CD4-positive, alpha-beta T cell treated with Interferon gamma for 1 hour (primary cell): ENCODE measurements at places on chromosomes 4 and X.

DNA sequence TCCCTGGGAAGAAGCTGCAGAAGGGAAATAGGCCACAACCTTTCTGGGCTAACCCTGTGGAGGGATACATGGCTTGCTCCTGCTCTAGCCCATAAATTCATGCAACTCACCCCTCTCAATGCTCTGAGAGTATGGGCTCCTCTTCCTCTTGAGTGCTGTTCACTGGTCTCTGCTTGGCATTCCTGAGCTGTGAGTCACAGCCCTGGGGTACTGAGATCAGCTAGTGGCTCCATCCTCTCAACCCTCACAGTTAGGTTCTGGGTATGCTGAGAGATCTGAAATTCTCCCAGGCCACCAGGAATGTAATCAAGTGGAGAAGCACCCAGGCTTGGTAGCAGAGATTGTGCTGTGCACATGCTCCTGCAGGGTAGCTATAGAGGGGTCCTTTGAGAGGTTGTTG, 60.6 kb upstream of the SPANXN2 start:
- DNase-seq: no peak

DNA sequence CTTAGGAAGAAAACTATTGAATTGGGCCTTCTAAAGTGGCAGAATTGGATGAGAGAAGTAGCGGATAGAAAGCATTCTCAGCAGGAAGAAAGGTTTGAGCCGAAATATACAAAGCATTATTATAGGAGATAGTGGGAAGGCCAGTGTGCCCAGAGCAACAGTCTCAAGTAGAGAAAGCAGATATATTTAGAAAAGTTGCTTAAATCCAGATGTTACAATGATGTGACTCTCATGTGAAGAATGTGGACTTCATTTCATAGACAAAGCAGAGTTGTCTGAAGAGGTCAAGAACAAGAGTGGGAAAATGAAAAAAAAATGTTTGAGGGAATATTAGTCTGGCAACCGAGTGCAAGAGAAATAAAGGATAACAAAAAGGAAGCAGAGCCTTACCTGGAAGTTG, 66.9 kb downstream of the SYNPO2 start:
- no peak for DNase-seq

- DNase-seq: no peak
These were observed 18.9 kb upstream of the SH3KBP1 start for GRCh38 chrX:19906293-19906692.

GRCh38 chrX:15505101-15505500, 4.5 kb downstream of the BMX start:
- DNase-seq: no peak

DNA sequence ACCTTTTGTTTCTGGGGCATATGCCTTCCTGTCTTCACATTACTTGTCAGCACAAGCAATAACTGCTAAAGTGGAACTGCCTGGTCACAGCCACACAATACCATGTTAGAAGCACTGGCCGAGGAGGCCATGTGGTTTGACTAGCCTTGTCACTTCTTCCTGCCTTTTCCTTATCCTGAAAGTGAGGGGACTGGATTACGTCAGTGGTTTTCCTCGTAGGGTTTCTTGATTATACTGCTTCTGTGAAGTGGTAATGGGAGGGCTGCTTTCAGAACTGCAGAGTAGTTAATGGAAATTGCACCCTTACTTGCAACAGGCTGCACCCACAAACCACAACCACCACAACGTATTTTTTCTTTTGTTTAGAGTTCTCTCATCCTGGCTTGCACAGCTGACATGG, 26.6 kb downstream of the ZRSR2 start:
- DNase-seq: peak; percentile 1

GRCh38 chr4:11427121-11427996, 1.3 kb downstream of the HS3ST1 start:
- DNase-seq: no peak

- DNase-seq: peak; percentile 14
These were observed 84.9 kb downstream of the BCOR start for GRCh38 chrX:40012868-40013265.

GRCh38 chr4:137408527-137409177, 123.6 kb downstream of the PCDH18 start:
- no peak for DNase-seq

DNA sequence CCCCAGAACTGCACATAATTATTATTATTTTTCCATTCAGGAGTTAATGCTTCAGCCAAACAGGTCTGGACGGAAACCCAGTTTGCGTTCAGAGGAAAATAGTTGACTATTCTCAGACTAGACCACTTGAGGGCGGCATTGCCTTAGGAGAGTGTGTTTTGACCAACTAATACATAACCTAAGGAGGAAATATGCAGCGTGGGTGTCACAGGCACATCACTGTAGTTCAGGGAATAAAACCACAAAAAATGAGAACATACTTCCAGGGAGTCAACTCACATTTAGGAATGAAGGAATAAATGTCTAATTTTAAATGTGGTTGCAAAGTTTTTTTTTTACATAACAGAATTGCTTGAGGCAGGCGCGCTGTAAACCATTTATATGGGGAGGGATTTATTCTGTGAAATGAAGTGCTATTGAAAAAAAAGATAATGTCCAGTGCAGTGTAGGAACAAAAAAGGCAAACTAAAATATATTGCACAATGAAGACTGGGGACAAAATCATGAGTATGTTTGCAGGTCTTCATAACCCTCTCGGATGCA, 93.3 kb downstream of the SYNPO2 start:
- peak; percentile 30 for DNase-seq

DNA sequence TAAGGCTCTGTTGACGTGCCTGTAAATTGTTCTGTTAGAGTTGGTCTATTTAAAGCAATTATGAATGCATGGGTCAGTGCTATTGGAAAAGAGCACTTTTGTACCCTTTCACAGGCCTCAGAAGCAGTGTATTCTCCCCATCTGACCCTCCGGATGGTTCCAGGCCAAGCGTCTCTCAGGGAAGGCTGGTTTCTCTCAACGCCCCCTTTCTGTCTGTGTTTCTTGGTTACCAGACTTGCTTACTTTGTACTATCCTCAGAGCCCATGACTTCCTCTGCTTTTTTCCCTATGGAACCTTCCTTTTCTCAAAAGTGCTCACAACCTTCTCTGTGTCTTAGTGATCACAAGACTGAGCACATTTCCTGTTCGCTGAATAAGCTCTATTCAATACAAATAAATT, 559.3 kb upstream of the ZFP42 start:
- no peak for DNase-seq

DNA sequence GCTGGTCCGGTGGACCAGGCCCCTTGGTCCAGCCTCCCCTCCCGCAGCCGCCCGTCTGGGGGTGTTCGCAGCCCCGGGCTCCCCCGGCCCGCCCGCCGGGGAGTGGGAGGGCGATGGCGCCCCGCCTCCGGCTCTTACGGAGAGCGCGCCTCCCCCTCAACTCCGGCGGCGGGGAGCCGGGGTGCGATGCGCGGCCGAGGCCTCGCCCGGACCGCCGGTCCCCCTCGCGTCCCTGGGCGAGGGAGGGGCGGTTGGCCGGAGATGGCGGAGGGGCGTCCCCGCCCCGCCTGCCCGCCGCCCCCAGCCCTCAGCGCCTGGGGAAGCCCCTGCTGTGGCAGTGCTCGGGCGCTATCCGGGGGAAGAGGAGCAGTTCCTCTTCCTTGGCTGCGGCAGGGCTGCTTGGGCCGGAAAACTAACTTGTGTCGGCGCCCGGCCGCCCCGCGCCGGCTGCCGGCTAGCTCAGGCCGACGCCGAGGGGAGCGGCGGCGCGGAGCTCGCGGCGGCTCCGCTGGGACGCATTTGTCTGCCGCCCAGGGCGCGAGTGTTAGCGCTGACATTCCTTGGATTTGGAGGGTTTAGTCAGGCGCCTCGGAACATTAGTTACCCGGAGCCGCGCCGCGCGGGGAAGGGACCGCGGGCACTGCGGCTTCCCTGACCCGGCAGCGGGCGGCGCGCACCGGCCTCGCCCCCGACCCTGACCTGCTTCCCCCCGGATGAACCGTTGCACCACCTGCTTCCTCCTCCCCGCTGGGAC, 994 bp downstream of the GALNT7 start:
- peak; percentile 74 for DNase-seq

- DNase-seq: no peak
These were observed 1368.2 kb downstream of the STIM2 start for GRCh38 chr4:28228561-28229491.

GRCh38 chrX:133323431-133323830, 91.9 kb downstream of the GPC4 start:
- DNase-seq: no peak

- no peak for DNase-seq
These were observed 91.9 kb downstream of the TSPAN5 start for GRCh38 chr4:98566361-98567008.

DNA sequence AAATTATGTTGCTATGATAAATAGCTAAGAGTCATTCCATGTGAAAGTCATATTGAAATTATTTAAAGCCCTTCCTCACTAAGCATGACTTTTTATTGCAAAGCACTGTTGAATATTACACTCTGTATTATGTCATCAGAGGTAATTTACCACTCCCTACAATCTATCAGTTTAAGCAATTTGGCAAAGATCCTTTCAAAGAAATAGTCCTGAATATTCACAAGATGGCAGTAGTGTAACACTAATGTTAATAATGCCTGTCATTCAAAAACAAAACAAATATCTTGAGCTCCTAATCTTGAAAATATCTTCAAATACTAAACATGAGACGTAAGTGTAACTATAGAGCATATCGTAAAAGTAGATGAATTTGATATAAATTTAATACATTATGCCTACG, 208.6 kb upstream of the TECRL start:
- DNase-seq: no peak

DNA sequence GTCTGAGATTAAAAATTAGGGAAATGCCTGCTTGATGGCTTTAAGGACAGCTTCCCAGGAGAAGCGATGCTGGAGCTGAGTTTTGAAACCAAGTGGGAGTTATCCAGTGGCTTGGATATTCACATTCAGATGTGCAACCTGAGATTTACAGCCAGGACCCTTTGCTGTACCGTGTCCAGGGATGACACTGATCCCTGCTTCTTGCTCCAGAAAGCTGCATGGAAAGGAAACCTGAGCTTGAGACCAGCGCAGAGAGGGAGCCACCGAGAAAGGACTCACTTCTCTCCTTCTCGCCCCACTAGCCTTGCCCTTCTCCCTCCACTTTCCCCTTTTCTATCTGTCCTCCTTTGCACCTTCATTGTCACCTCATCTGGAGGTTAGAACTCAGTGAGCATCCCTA, 254.5 kb upstream of the PPARGC1A start:
- DNase-seq: no peak

- no peak for DNase-seq
These were observed 114.0 kb upstream of the INPP4B start for GRCh38 chr4:142960126-142960525.

- DNase-seq: no peak
These were observed 284.5 kb upstream of the TRPC5 start for GRCh38 chrX:112367065-112367464.

- no peak for DNase-seq
These were observed 354.7 kb downstream of the FBXW7 start for GRCh38 chr4:152181150-152181549.

- no peak for DNase-seq
These were observed 8.0 kb downstream of the RADX start for GRCh38 chrX:106619797-106620196.

DNA sequence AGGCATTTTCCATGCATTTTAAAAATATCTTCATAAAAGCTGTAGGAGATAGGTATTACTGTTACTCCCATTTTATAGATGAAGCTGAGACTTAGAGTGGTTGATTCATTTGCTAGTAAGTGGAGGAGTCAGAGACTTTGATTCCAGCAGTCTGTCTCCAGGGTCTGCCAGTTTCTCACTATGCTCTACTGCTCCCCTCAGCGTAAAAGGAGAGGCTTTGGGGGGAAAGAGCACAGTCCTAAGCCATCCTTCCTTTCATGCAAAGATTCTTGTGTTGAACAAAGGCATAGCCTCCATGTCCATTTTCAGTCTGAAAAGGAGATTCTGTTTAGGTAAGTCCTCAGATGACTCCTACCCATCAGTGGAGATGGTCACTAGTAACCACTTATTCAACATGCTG, 117.7 kb upstream of the TMEM150C start:
- no peak for DNase-seq

DNA sequence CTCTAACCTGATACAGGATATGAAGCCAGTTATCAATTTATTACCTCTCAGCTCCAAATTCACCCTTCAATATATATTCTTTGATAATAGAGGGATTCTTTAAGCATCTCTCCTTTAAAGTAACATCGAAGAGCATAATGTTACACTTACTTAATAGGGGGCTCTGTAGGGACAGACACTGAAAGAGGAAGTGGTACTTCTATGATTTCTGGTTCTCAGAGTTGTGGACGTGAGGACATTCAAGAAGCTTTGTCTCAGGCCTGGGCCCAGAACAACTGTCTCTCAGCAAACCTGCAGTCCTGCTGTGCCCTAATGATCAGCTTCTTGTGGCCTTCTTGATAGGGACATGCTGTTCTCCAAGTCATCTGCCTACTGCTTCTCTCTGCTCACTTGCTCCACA, 4.2 kb upstream of the ZXDB start:
- no peak for DNase-seq

- DNase-seq: no peak
These were observed 166.4 kb downstream of the ARHGAP6 start for GRCh38 chrX:11499076-11500044.

GRCh38 chr4:8272472-8273428, 3.2 kb downstream of the HTRA3 start:
- DNase-seq: no peak

DNA sequence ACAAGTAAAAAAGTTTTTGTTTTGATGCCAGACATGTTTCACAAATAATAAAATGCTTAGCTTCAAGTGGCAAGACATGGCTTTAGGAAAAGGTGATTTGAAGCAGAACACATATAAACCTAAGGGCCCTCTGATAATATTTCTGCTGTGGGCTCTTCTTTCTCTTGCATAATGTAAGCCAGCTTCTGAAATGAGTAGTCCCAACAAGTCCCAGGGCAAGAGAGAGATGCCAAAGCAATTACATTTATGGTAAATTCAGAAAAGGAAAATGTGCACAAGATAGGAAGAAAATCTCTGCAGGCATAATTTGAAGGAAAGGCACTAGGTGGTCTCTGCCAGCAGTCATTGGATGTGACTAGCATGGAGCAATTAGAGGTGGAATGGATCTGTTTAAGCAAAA, 170.8 kb upstream of the GALNT7 start:
- DNase-seq: no peak

- DNase-seq: no peak
These were observed 69.2 kb downstream of the NLGN4X start for GRCh38 chrX:6159468-6159867.

- no peak for DNase-seq
These were observed 39.9 kb downstream of the ATG4A start for GRCh38 chrX:108131471-108131870.

DNA sequence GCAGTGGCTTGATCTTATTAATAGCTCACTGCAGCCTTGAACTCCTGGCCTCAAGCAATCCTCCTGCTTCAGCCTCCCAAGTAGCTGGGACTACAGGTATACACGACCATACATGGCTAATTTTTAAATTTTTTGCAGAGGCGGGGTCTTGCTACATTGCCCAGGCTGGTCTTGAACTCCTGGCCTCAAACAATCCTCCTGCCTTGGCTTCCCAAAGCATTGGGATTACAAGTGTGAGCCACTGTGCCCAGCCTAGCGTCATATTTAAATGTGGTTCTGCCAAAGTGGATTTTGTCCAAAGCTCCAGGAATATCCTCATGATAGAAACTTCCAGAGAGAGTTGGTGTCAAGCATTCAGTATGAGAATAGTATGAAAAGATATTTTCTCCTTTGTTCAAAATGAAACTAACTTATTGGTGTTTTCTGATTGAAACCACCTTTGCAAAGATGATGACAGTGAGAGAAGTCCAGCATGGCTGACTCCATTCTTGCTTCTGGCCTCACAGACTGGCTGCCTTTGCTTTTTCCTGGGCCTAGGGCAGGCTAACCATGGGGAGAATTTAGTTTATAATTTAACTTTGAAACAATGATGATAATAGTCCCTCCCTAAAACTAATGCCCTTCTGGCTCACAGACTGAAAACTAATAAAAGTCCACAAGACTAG, 129.0 kb downstream of the C4orf51 start:
- DNase-seq: no peak
